ENCODE measurements at places on chromosomes 4 and X. TPM values are rescaled to one million over a fixed set of nuclear protein-coding genes. Genes with fewer than 3 reads are reported as not detected.
A peak's percentile ranks its signal among the peaks of the same experiment; 100 is the strongest.

Gene PRIMPOL
- 20.2 TPM for total RNA-seq

Gene ADH1A
- total RNA-seq: not detected

Gene MAGEA8
- total RNA-seq: not detected

Gene ADAMTS3
- 0.12 TPM for total RNA-seq

Gene CCNB3
- total RNA-seq: not detected

Gene C4orf54
- total RNA-seq: 0.02 TPM

Gene FAM9C
- total RNA-seq: not detected

Gene RNF150
- total RNA-seq: 4.0 TPM

Gene HCFC1
- 33.9 TPM for total RNA-seq

Gene PTCHD1
- total RNA-seq: not detected

Gene CC2D2A
- 26.8 TPM for total RNA-seq

DNA sequence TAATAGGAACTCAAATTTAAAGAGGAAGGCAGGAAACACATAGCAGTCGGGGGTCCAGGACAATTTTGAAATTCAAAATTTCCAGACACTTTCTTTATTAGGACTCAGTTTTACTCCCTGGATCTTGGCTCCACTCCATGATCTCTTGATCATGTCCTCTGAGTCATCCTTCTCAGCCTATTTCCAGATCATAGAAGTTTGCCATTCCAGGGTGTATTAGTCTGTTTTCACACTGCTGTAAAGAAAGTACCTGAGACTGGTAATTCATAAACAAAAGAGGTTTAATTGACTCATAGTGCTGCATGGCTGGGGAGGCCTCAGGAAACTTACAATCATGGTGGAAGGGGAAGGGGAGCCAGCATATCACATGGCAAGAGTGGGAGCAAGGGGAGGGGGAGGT is 564.7 kb upstream of the ACTRT1 start:
- no peak for DNase-seq

- DNase-seq: no peak
Observed at GRCh38 chr4:169530048-169530447, 82.3 kb downstream of the NEK1 start.

DNA sequence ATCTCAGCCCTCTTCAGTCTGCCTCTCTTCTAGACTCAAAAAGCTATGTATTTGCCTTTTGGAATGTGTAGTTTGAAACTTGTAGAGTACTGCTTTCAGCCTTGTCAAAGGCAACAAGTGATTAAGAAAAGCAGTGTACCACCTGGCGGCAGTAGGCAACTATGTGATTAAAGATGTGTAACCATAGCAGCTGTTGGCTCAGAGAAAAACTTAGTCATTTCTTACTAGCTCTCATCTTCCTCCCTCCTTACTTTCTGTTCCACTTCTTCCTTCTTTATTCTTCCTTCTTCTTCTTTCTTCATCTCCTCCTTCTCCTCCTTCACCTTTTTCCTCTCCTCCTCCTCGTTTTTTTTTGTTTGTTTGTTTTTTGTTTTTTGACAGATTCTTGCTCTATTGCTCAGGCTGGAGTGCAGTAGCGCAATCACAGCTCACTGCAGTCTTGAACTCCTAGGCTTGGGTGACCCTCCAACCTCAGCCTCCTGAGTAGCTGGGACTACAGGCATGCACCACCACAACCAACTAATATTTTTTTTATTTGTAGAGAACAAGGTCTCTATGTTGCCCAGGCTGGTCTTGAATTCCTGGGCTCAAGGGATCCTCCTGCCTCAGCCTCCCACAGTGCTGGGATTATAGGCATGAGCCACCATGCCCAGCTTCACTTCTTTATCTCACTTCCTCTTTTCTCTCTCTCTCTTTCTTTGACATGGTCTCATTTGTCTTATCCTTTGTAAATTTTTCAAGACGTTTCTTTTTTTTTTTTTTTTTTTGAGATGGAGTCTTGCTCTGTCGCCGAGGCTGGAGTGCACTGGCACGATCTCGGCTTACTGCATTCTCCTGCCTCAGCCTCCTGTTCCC is 32.6 kb downstream of the ABHD18 start:
- peak; percentile 76 for DNase-seq

DNA sequence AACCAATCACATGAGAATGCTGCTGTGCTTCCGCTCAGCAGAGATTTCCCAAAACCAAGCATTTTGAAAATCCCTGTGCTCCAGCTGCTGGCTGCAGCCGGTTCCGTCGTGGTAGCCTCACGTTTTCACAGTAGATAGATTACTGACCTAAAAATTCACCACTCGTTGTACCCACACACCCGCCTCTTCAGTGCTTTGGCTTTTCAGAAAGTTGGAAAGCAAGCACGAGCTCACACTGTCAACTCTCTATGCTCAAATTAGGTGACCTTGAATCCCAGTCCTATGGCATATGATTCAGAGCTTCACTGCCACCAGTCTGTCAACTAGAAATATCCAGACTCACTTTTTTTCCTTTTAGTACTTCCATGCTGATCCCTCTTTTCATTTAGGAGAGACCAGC is 168.9 kb downstream of the DCTD start:
- DNase-seq: peak; percentile 8

GRCh38 chr4:53185869-53186585 is 179.8 kb downstream of the SCFD2 start:
- no peak for DNase-seq

- no peak for DNase-seq
Observed at GRCh38 chr4:120709991-120710390, 212.5 kb downstream of the PRDM5 start.

DNA sequence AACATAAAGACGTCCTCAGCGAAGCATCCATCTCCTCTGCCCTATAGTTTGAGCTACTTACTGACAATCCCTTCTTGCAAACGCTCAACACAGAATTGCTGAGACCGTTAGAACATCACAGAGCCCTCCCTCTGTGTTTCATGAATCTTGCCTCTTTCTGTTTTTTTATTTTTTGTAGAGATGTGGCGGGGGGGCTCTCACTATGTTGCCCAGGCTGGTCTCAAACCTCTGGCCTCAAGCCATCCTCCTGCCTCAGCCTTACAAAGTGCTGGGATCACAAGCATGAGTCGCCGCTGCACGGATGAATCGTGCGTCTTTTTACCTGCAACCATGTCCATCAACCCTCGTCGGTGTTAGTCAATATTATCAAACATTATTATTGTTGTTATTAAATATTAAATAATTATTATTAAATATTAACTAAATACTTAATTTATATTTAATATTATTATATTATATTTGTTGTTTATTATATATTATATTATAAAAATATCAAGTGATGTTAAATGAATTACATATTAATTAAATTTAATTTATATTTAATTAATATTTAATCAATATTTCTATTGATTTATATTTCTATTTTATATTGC is 200.7 kb downstream of the CRLF2 start:
- no peak for DNase-seq

- no peak for DNase-seq
Observed at GRCh38 chr4:76947369-76947768, 2.2 kb upstream of the SEPTIN11 start.

DNA sequence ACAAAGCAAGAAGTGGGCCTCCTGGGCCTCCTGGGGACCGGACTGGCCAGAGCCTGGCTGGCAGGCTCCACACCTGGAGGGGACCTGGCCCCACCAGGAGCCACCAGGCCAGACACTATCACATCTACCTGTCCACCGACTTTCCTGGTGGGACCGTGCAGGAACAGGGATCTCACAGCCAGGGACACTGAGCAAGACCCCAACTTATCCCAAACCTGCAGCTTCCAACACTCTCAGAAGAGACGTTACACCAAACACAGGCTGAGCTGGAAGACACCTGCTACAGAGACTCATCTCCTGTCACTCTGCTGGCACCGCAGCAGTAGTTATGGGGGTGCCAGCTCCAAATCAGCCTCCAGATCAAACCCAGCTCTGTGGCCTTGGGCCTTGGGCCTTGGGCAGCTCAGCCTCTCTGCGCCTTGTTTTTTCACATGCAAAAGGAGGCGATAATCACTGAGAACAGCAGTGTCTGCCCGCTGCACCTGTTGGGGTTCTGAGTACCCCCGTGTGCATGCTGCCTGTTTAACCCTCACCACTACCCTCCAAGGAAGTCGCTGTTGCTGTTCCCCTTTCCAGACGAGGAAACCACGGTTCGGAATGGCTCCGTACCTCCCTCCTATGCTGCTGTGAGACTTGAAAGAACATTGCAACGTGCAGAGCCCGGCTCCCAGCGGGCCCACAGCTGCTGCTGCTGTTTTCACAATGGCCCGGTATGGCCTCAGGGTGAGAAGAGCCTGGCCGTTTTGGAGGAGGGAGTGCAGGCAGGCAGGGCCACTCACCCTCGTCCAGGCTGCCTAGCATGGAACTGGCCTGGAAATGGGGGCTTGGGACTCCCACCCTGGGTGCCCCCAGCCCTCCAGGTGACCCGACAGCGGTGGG is 69.6 kb downstream of the ADRA2C start:
- no peak for DNase-seq

- no peak for DNase-seq
Observed at GRCh38 chr4:108171339-108172230, 2.9 kb upstream of the LEF1 start.

DNA sequence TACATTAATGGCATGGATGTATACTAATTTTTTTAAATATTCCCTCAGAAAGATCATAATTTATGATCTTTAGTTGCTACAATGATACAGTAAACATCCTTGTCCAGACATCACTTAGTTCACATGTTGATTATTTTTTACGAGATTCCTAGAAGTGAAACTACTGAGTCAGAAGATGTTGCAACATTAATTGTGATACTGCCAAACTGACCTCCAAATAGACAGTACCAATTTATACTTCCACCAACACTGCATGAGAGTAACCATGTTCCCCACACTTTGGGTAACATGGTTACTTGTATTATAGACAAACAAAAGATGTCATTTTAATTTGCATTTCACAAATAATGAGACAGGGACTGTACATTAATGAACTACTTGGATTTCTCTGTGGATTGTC is 19.6 kb downstream of the RCHY1 start:
- DNase-seq: peak; percentile 68

- DNase-seq: no peak
Observed at GRCh38 chr4:99024481-99025275, 29.2 kb downstream of the METAP1 start.

DNA sequence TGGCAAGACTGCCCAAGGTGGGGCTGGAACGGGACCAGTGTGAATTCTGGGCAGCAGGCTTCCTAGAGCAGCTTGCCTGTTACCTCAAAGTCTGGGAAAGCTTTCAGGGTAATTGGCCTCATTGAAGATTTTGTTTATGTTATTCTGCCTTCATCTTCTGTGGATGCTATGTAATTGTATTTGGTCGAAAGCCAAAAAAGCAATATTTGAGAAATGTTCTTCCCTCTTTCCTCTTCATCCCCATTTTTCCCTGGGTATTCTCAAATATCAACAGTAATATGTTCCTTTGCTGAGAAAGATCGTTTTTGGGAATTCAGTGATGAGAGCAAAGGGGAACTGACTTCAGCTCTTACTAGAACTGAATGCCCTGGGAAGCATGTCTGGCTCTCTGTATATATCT is 12.9 kb downstream of the TMEM131L start:
- no peak for DNase-seq

DNA sequence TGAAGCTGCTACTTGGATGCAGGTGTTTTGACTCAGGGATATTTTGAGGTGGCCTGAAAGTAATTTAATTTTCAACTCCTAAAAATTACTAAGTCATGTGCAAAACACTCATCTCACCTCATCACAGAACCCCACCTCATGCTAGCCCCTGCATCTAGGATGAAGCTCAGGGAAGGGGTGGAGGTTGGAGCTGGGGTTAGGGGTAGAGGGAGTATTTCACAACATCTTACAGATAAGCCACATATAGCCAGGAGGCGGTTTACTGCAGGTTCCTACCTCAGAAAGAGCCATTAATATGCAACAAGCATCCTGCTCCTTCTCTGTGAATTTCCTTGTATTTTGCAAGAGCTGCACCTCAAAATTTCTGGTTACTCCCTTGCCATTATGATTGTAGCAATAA is 70.5 kb upstream of the TSPAN5 start:
- no peak for DNase-seq

GRCh38 chr4:151797131-151797530 is 36.3 kb upstream of the GATB start:
- DNase-seq: no peak

GRCh38 chrX:112645774-112646173 is 34.0 kb downstream of the LHFPL1 start:
- DNase-seq: no peak

DNA sequence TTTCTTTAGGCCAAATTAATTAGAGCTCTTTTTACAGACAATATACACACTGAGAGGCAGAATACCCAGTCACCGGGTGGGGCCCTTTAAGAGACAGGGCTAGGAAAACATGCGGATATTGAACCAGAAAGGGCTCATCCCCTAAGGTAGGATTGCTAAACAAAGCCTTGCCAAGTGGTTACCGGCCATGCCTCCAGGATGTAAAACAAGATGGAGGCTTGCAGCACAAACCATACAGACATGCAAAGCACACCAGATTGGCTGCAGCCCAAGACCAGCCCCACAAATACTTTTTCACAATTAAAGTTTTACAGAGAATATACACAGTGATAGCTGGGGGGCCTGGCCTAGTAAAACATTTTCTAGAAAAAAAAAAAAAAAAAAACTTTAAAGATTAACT is 210.0 kb downstream of the KLHL4 start:
- peak; percentile 4 for DNase-seq

Measured in M059J (cell line).